ENCODE measurements at places on chromosomes 6 and 20.

DNA sequence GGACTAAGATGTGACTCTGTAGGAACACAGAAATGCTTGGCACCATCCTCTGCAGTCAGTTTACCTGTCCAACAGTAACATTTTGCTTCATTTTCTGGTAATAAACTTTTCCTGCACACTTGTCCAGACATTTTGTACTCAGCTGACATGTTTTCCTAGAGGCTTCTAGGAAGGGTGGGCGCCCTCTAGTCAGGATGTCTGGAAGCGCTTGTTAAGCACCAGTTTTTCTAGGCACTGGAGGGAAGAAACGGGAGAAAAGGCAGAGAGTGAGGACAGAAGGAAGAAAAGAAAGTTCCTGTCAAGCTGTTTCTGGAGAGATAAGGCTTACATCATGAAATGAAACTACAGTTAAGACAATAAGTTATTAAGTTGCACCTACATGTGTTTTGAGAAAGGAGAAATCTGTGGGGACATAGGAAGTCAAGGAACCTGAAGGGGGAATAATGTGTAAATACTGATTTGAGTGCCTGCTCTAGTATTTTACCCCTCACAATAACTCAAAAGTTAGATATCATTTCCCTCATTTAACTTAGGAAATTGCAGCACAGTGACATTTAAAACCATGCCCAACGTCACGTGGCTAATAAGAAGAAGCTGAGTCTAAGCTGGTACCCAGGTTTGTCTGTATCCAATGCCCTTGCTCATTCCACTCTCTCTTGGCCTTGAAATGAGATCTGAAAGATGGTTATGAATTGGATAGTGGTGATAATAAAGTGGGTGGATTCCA lies 42.7 kb upstream of the TNFRSF21 start:
- DNase-seq: no peak

GRCh38 chr20:57395111-57395966 lies 4.1 kb downstream of the RBM38 start:
- DNase-seq: no peak

GRCh38 chr6:111625461-111626391 lies 20.0 kb upstream of the TRAF3IP2 start:
- peak; percentile 69 for DNase-seq

GRCh38 chr6:151286214-151286613 lies 46.4 kb downstream of the AKAP12 start:
- DNase-seq: no peak

- DNase-seq: no peak
These were observed 329.1 kb upstream of the TSHZ2 start for GRCh38 chr20:52643034-52643433.

GRCh38 chr6:70315079-70315751 lies 12.3 kb upstream of the COL9A1 start:
- DNase-seq: no peak
